A549 treated with DMSO at 1 μM for 4 hours (cell line): ENCODE measurements at places on chromosomes 2 and 18. TPM values are rescaled to one million over a fixed set of nuclear protein-coding genes. Genes with fewer than 3 reads are reported as not detected.

The SPHKAP gene
- total RNA-seq: not detected in 5 replicates

The CPLX4 gene
- total RNA-seq: not detected in 5 replicates

The DNAH6 gene
- total RNA-seq: 0.01 to 0.06 TPM (median 0.02 TPM) in 5 replicates

The APCDD1 gene
- total RNA-seq: not detected in 5 replicates

The NPC1 gene
- 89.8 to 100 TPM (median 94.7 TPM) in 5 replicates for total RNA-seq
